ENCODE measurements at places on chromosomes 7 and 10.

- DNase-seq = no peak
These were observed 651 bp upstream of the SKAP2 start for GRCh38 chr7:26865094-26865388.

DNA sequence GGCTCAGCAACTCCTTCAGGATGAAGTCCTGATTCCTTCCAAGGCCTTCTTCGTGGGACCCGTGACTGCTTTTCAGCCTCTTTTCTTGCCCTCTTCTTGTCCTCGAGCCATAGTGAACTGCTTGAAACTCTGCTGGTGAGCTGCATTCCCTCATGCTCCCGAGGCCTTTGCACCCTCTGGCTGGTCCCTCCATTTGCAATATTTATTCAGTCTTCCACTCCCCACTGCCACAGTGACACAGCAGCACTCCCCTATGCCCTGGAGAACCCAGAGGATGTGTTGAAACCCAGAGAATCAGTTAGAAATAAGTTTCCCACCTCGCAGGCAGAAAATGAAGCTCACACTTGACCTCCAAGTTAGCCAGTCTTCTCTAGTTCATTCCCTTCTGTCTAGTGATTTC is 22.3 kb upstream of the GAD2 start:
- DNase-seq = no peak

GRCh38 chr7:13742126-13742525 is 247.3 kb downstream of the ETV1 start:
- DNase-seq = peak; percentile 29

DNA sequence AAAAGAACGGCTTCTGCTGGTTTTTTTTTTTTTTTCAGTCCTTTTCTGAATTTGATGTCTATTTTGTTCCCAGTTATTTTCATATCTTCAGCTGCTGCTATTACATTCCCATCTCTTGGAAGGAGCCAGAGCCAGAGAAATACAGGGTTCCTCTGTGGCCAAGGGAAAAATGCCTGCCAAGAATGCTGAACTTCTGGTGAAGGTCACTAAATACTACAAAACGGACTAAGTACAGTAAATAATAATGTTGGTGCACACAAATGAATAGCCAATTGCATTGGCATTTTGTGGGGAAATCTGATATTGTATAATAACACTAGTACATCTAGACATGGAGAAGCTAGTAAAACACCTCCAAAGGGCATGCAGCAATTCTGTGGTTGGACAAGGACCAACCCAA is 56.3 kb upstream of the ZEB1 start:
- DNase-seq = peak; percentile 72

DNA sequence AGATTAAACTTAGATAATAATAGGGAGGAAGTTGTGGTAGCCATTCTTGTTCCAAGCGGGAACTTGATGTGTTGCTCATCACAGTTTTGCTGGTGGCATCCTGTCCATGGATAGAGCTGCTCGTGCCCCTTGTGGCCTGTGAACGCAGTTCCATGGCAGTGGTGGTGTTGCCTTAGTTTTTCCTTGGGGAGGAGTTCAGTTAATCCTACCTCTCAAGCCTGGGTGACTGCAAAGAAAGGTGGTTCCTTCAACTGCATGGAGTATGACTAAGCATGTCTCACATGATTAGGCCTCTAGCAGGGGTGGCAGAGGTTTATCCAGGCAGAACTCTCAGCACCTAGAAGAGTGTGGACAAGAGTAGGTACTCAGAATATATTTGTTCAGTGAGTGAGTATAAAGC is 99.7 kb downstream of the MAPK8 start:
- DNase-seq = peak; percentile 17

DNA sequence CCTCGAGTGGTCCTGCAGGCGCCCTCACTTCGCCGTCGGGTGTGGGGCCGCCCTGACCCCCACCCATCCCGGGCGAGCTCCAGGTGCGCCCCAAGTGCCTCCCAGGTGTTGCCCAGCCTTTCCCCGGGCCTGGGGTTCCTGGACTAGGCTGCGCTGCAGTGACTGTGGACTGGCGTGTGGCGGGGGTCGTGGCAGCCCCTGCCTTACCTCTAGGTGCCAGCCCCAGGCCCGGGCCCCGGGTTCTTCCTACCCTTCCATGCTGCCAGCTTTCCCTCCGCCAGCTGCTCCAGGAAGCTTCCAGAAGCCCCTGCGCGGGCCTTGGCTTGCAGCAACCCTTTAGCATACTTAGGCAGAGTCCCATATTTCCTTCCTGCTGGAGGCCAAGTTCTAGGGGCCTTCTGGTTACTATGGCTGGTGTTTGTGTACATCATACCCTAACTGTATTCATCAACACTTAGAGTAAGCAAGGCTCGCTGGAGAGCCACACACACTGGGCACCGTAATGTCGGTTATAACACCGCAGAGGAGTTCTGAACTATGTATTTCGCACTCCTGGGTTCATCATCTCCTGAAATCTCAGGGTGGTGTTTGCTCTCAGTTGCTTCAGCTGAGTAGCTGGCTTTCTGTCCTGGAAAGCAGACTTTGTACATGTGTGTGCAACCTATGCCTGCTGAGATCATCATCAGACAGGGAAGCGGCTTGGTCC is 471 bp downstream of the MGMT start:
- DNase-seq = no peak

- DNase-seq = no peak
These were observed 579.8 kb upstream of the FOXK1 start for GRCh38 chr7:4102231-4102841.

GRCh38 chr7:50206453-50207250 is 97.9 kb upstream of the IKZF1 start:
- DNase-seq = no peak

- no peak for DNase-seq
These were observed 26.9 kb downstream of the ENKUR start for GRCh38 chr10:24988831-24989640.

DNA sequence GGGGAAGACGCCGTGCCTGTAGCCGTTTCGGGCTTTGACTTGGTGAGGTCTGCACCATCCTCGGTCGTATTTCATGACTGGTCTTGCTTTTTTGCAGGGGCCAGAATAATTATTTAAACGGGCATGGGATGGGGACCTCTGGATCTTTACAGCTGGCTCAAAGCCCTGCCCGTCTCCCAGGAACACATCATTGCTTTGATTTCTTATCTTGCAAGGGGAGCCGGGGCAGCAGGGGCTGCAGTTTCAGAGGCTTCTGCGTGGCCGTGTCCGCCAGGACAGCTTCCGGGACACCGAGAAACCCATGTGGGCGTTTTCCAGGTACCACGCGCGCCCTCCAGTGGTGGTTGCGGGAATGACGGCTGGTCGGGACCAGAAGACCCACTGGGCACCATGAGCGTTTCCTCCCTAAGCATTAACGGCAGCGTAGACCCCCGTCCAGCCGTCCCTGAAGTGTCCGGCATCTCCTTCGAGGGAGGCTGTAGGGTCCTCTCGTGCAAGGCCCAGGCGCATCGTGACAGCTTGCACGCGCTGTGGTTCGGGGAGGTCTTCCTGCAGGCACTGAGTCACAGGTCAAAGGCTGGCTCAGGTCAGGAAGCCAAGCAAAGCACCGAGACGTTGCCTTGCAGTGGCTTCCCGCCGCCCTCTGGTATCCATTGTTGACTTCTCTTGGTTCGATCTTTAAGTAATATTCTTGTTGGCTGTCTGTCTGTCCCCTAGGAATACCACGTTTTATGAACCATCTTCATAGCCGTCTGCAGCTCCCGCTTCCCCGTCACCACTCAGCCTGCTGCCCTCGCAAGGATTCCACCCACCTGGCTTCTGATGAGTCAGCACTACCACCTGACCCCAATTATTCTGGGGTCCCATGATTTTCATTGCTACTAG is 16.2 kb upstream of the ZFAND2A start:
- DNase-seq = no peak

DNA sequence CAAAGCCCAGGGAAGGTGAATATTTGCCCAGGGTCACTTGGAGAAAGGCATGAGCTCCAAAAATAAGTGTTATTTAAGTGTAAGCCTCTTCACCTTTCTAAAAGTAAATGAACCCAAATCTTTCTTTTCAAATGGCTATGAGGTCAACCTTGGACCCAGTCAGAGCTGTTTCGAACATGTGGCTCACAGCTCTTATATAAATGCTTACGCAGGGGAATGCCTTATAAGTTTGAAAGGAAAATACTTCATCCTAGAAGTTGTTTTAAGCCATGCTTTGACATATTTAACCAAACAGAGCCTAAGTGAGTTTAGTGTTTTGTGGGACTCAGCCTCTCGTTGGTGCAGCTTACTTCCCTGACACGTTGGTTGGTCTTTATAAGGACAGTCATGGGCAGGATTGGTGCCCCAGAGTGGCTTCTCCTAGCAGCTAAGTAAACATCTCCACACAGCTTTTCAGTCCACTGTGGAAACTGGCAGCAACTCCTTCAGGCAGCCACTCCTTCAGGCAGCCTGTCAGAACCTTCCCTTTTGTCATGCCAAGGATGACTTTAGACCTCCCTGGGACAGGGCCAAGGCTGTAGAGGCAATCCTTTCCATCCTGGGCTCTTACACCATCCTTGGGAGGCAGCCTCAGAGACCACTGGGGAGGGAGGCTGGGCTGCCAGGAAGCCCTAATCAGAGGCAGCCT is 43.6 kb downstream of the MINDY4 start:
- no peak for DNase-seq

GRCh38 chr7:84792231-84792893 is 394.5 kb downstream of the SEMA3D start:
- peak; percentile 13 for DNase-seq

- DNase-seq = no peak
These were observed 30.3 kb upstream of the HSPB1 start for GRCh38 chr7:76272142-76272541.

GRCh38 chr10:88386821-88387773 is 196.0 kb downstream of the RNLS start:
- peak; percentile 47 for DNase-seq

DNA sequence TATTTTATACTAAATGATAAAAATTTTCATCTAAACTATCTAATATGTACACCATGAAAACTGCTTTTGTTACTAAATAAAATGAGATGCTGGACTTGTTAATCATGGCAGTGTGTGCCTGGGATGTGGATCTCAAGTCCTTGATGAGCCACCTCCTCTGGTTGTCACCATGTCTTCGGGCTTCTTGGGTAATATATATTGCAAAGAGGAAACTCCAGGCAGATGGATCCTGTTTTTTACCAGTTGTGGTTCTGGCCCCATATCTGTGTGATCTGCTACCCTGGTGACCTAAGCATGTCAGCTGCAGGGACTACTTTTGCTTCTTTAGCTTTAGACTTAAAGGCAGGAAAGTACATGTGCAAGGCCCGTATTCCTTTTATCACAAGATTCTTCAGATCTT is 46.2 kb downstream of the TMEM60 start:
- DNase-seq = no peak

DNA sequence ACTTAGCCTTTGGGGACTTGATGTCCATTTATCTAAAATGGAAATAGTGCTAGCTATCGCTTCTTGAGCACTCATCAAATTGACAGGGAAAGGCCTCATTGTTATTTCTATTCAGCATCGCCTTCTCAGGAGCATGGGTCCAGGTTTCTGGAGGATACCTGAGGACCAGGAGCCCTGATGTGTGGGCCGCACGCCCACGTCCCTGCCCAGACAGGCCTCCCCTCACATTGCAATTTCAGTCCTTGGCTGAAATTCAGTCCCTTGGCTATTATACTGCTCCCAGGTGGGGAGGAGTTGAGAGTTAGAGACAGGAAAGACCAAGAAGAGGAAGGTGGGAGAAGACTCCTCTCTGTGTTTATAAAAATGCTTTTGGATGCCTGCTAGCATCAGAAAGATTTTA is 38.9 kb downstream of the GPRIN2 start:
- no peak for DNase-seq

GRCh38 chr7:6419310-6419773 is 28.4 kb downstream of the DAGLB start:
- no peak for DNase-seq

DNA sequence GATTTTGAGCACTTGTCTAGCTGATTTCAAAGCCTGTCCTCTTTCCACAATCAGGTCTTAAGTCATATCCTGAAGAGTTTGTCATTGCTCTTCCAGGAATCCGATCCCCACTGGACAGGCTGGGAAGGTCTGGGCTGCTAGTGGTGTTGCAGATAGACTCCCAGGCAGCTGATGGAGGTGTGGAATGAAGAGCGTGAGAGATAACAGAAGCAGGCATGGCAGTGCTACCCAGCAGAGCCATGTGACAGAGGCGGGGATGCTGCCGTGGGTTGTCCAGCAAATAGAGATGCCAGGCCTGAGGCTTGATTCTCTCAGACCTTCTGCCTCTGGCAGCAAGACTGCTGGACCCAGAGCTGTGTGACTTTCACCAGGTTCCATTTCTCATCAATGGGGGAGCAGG is 116.5 kb upstream of the EEPD1 start:
- DNase-seq = no peak

GRCh38 chr7:12809476-12809875 is 122.0 kb downstream of the ARL4A start:
- DNase-seq = no peak

DNA sequence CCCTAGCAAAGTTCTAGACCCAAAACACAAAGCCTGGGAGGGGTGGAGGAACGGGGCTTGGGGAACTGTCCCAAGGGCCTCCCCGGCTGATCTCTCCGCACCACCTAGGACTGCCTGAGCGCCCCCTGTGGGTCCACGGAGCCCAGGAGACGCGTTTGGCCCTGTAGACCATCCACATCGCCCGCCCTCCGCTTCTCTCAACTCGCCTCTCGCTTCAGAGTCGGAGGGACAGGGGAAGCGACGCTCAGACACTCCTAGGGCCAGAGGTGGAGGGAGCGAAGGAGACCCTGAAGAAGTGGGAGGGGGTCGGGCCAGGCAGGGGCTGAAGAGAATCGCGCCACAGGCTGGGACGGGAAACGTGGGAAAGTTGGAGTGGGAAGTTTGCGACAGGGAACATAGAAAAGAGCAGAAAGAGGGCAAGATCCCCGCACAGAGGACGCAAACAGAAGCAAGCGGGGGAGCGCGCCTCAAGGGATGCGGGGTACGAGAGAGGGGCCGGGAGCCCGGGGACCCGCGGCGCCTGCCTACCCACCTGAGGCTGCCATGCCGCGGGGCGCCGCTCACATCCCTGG is 378 bp downstream of the PIK3AP1 start:
- DNase-seq = no peak

GRCh38 chr10:94076325-94076841 is 82.7 kb downstream of the PLCE1 start:
- peak; percentile 16 for DNase-seq

GRCh38 chr7:31070991-31071644 is 19.0 kb downstream of the ADCYAP1R1 start:
- no peak for DNase-seq

GRCh38 chr7:45158471-45158870 is 880 bp downstream of the RAMP3 start:
- no peak for DNase-seq

DNA sequence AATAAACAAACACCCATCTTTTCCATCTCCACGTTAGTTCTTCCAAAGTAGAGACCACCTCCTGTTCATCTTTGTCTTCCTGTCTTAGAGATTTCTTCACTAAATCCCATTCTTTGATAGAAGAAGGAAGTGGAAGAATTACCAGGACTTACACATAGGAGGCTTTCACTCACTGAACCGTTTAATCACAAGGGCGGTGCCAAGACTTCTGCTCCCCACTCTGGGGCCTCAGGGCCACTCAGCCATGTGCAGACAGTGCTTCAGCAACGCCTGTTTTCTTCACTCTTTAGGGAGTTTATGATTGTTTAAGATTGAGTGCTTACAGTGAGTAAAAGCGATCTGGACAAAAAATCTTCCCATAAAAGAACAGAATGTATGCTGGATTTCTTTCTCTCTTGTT is 63.9 kb upstream of the SORCS3 start:
- no peak for DNase-seq

Data from skeletal muscle cell (primary cell).